Bronchial epithelial cell (primary cell): ENCODE measurements at places on chromosomes 12 and 14. TPM values are rescaled to one million over a fixed set of nuclear protein-coding genes. Genes with fewer than 3 reads are reported as not detected.

Gene SLC5A8
- total RNA-seq, result under 0.01 TPM in 1 of 2 replicates, not detected in the other

Gene STYK1
- total RNA-seq, result 0.53 and 6.8 TPM in 2 replicates

Gene KRT7
- total RNA-seq, result 532 and 895 TPM in 2 replicates

Gene GPR132
- total RNA-seq, result 0.13 TPM in 1 of 2 replicates, not detected in the other

Gene AGAP2
- total RNA-seq, result under 0.01 TPM in 2 replicates

Gene SDS
- total RNA-seq, result not detected in 2 replicates

Gene ANKS1B
- 0.26 and 0.38 TPM in 2 replicates for total RNA-seq

Gene GZMB
- not detected in 2 replicates for total RNA-seq

Gene TMEM260
- 19.5 and 21.5 TPM in 2 replicates for total RNA-seq

Gene ZNF605
- total RNA-seq, result 6.3 and 9.6 TPM in 2 replicates

Gene CLEC2A
- not detected in 2 replicates for total RNA-seq

Gene KRT8
- 146 and 309 TPM in 2 replicates for total RNA-seq

Gene LMO3
- total RNA-seq, result 0.26 and 3.3 TPM in 2 replicates

Gene KLHDC1
- 0.90 and 1.1 TPM in 2 replicates for total RNA-seq

Gene LRTM2
- total RNA-seq, result not detected in 2 replicates
